Muscle of leg (tissue), 16 donors: ENCODE measurements at places on chromosomes 13 and 19. TPM values are rescaled to one million over a fixed set of nuclear protein-coding genes. Genes with fewer than 3 reads are reported as not detected.

The ADGRE3 gene
- polyA plus RNA-seq: 0.15 TPM

GRCh38 chr13:108566413-108567170 is 62.8 kb upstream of the MYO16 start:
- no peaks in the 10 kb centered on the region for H3K36me3 ChIP-seq
- H3K4me1 ChIP-seq: no peaks in the 10 kb centered on the region
- no peak overlapping the region for H3K27ac ChIP-seq
- no peaks in the 10 kb centered on the region for H3K27me3 ChIP-seq
- no peak overlapping the region for H3K4me3 ChIP-seq

- peak; percentile 79 for DNase-seq
- H3K4me1 ChIP-seq: peaks cover 8% of the 10 kb centered on the region
- peaks cover 3% of the 10 kb centered on the region for H3K27me3 ChIP-seq
- H3K27ac ChIP-seq: no peak overlapping the region
Observed at GRCh38 chr19:28878862-28879566, 333.9 kb downstream of the UQCRFS1 start.

GRCh38 chr13:28671126-28671792 is 12.3 kb downstream of the POMP start:
- H3K4me1 ChIP-seq: no peaks in the 10 kb centered on the region
- H3K4me3 ChIP-seq: no peak overlapping the region
- H3K36me3 ChIP-seq: peaks cover 52% of the 10 kb centered on the region
- H3K27me3 ChIP-seq: no peaks in the 10 kb centered on the region
- peak; percentile 33 for DNase-seq
- no peak overlapping the region for H3K27ac ChIP-seq

GRCh38 chr19:5973376-5973775 is 4.6 kb downstream of the RANBP3 start:
- H3K27ac ChIP-seq: no peak overlapping the region
- H3K27me3 ChIP-seq: no peaks in the 10 kb centered on the region
- peaks cover 40% of the 10 kb centered on the region for H3K36me3 ChIP-seq
- no peak for DNase-seq
- H3K4me1 ChIP-seq: peaks cover 28% of the 10 kb centered on the region
